Chondrocyte (in vitro differentiated cells): ENCODE measurements at places on chromosomes 3 and 15. TPM values are rescaled to one million over a fixed set of nuclear protein-coding genes. Genes with fewer than 3 reads are reported as not detected.

GRCh38 chr3:13272831-13273603 lies 147.1 kb downstream of the NUP210 start:
- no peak for DNase-seq

DNA sequence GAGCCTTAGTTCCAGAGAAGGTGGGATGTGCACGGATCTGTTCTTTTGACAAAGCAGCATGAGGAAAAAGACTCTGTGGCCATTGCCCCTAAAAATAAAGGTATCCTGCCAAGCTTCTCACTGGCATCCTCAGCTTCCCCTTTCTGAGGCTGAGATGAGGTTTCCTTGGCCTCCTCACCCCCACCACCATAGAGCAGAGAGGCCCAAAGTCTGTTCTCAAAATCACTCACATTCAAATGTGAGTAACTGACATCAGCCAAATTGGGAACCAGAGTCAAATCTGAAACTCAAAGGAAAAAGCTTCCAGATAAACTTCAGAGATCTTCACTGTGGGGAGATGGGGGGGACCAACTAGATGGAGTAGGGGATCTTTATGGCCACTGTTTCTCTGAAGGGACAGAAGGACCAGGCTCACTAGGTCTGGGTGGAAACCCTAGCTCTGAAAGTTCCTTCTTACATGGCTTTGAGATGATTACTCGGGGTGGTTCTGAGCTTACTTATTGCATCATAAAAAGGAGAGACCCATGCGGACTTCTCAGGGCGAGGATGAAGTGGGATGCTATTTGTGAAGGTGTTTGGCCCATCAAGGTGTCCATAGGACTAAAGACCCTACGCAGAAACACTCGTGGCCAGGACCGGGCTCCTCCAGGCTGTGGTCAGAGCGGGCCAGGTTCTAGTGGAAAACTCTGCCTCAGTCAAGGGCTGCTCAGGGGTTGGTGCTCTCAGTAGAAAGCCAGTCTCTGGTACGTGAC lies 61.5 kb upstream of the MEF2A start:
- no peak for DNase-seq

The PPIP5K1 gene
- 30.4 to 39.4 TPM (median 31.6 TPM) in 3 replicates for total RNA-seq

DNA sequence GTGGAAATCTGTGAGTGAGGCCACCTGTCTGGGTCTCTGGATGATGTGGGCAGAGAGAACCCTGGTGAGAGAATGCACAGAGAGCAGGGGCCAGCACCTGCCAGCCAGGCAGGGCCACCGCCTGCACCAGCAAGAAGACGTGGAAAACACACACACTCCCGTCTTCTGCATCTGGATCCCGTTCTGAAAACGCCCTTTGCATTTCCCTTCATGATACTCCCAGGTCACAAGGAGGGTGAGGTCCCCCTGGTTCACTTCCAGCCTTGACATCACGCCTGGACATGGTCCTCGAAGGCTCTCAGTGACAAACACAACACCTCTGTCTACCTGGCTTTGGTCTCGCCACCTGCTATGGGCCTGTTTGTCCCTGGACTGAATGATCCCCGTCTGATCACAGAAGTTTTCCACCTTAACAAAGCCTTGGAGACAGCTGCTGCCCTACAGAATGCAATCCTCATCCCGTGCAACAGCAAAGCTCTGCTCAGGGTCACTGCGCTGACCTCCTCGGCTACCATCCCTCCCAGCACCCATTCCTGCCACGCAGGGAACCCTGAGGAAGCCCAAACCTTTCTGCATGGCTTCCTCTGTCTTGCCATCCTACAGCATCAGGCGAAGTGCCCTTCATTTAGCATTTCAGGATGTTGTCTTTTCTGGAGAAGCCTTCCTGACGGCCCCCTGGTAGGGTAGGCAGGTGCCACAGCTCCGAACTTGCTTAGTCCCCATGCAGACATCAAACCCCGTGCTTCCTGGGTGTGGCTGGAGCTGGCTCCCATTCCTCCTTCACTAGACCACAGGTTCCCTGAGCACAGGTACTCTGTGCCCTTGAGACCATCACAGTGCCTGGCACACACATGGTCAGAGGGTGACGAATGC lies 122.5 kb downstream of the ATP10A start:
- DNase-seq = no peak

DNA sequence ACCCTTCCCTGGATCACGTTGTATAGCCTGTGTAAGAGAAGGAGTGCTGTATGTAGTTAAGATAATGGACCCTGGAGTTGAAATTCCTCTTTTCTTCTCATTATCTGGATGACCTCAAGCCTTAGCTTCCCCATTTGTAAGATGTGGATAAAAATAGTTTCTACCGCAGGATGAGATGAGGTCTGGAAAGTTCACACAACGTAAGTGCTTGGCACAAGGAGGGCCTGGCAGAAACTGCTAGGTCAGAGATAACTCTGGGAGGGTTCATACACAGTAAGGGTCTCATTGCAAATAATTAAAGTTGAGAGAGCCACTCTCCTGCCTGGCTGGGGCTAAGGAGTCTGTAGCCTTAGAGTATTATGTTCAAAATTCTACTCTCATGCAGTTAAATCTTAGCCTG lies 214.4 kb downstream of the LRTM1 start:
- no peak for DNase-seq

The CHRD gene
- 1.4 to 4.7 TPM (median 1.5 TPM) in 3 replicates for total RNA-seq

- DNase-seq = no peak
Measured at GRCh38 chr15:52495125-52495524, 33.6 kb downstream of the MYO5A start.

GRCh38 chr3:9534429-9534828 lies 19.2 kb downstream of the LHFPL4 start:
- DNase-seq = no peak

GRCh38 chr3:42501681-42502428 lies 588 bp upstream of the VIPR1 start:
- peak; percentile 92 for DNase-seq

- no peak for DNase-seq
Measured at GRCh38 chr3:184656829-184657681, 54.8 kb downstream of the MAGEF1 start.

The SLC22A13 gene
- 0.62 to 2.9 TPM (median 0.97 TPM) in 3 replicates for total RNA-seq

The RPL39L gene
- total RNA-seq = 15.8 to 18.9 TPM (median 17.4 TPM) in 3 replicates

- DNase-seq = no peak
Measured at GRCh38 chr3:32794487-32795308, 23.1 kb upstream of the TRIM71 start.

DNA sequence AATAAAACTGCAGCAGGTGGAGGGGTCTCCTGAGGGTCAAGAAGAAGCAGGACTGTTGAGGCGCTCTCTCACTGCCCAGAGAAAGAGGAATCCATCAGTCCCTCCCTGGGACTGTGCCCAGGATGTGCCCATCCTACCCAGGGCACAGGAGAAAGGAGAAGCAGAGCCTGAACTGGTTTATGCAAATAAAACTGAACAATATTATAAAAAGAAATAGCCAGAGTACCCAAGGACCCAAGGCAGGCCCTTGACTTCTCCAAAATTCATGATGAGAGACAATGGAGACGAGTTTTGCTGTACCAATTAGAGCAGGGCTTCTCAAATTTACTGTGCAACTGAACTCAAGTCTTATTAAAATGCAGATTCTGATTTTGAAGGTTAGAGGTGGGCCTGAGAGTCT lies 211.0 kb downstream of the IGSF11 start:
- DNase-seq = no peak

DNA sequence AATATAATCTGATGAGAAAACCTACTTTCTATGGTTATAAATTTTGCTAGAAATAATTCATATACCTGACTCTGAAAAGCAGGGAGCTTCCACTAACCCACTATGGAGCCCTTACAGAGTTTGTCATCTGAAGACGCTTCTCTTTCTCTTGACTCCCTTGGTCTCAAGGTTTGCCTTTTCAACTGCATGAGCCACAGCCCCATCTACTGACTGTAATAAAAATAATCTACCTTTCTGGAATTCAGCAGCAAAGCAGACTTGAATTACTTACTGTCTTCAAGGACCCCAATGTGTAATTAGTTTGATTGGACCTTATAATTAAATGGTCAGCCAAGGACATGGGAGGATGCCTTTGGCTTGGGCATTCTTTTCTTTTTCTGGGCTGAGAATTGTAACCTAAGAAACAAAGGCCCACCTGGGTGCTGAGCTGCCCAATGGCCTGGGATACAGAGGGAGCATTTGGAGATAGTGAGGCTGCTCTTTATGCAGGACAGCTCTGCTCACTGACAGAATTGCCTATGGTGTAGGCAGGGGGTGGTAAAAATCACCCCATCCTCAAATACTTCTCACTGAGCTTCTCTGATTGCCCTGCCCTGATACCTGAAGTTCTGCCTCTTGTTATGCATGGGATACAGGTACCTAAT lies 178.6 kb upstream of the TRIM42 start:
- DNase-seq = no peak

DNA sequence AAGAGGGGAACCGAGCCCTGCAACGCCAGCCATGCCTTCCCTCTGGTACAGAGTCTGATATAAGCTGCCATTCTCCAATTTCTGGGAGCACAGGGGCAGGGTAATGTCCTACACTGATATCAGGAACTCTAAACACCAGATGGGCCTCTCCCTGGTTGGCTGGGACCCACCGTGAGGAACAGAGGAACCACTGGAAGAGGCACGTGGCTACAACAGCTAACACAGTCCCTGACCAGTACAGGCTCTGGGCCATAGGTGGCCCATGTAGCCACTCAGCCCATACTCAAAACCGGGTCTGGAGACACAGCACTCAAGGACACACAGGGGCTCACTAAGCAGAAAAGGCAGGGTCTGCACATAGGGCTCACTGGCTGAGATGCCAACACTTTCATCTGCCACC lies 13.9 kb downstream of the NUP210 start:
- DNase-seq = no peak

DNA sequence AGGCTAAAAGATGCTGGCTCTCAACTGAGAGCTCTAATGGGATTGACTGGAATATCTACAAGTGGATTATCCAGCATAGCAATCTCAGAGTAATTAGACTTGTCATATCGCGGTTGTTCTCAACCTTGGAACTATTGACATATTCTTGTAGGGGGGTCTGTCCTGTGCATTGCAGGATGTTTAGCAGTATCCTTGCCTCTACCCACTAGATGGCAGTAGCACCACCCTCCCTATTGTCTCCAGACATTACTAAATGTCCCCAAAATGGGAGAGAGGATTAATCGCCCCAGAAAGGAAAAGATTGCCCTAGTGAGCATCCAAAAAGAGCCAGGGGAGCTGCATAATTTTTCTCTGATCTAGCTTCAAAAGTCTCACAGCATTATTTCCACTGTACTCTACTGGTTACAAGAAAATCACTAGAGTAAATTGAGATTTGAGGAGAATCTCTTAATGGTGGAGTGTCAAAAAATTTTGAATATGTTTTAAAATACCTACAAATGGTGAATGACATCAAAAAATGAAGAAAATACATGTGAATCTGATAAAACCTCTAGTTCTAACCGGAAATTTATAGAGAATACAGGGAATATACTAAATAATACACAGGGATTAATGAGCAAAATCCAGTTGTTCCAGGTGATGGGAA lies 388.2 kb upstream of the AGTR1 start:
- DNase-seq = no peak

The EXD1 gene
- not detected in 3 replicates for total RNA-seq

GRCh38 chr3:73603762-73604171 lies 21.0 kb downstream of the PDZRN3 start:
- no peak for DNase-seq

The FRMD4B gene
- total RNA-seq = 3.7 to 10.6 TPM (median 4.1 TPM) in 3 replicates

DNA sequence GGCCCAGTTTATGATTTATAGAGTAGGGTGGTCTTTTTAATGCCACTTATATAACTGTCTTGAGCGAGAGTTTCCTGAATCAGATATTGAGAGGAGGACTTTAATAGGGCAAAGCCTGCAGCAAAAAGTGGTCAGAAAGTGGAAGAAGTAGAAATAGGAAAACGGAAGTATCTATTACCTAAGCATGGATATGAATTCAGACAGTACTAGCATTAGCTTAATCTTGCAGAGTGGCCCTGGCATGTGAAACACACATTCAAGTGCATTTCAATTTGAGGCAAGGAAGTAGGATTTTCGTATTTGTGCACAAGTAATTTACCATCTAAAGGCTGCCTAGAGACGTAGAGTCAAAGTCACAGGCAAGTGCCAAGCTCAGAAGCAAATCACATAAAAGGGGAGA lies 622.3 kb downstream of the DIPK2A start:
- no peak for DNase-seq

DNA sequence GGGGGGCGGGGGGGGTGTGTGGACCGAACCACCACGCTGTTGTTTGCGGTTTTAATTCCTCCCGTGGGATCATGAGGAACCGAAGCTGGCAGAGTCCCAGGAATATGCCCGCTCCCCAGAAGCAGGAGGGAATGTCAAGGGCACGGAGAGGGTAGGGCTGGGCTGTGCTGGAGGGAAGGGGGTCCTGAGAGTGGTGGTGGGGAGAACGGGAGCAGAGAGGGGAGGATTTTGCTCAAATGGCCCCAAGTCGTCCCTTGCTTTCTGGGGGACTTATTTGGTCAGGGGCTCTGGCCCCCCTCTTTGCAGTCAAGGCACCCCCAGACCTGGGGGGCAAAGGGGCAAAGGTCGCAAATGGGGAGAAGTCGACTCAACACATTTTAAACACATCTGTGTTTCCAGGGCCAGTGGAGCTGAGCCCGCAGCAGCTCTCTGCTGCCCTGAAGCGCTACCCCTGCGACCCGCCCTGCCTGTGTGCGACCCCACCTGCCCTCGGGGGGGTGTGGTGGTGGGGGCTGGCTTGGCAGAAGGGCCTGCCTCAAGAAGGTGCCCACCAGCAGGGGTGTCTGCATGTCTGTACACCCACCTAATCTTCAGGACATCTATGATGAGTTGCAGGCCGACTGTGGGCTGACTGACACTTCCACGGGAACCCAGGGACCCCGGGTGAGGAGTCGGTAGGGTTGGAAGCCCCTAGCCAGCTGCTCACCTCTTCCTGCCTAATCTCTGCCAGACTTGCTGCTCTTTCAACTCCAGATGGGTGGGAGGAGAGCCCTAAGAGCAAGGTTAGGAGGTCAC lies 602 bp upstream of the ATP2B2 start:
- no peak for DNase-seq

The IL17RD gene
- 5.1 to 6.3 TPM (median 6.1 TPM) in 3 replicates for total RNA-seq

DNA sequence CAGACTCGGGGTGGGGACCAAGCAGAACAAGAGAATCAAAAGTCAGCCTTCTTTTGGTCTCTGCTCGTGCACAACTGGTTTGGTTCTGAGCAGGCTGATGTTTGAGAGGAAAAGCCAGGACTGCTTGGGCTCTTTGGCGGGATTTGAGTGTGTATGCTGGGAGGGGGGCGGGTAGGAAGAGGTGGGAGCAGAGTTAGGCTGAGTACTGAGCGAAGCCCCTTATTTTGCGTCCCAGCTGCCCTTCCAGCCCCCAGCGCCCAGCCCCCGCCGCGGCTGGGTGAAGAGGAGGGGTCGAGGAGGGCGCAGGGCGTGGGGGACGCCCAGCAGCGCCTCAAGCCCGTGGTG lies 153.5 kb upstream of the GOLIM4 start:
- no peak for DNase-seq

The BNC1 gene
- 1.7 to 2.8 TPM (median 2.3 TPM) in 3 replicates for total RNA-seq

The CHST13 gene
- not detected in 3 replicates for total RNA-seq

GRCh38 chr15:80615783-80616391 lies 79.2 kb upstream of the ABHD17C start:
- no peak for DNase-seq

- DNase-seq = no peak
Measured at GRCh38 chr3:195270079-195270816, 711 bp downstream of the XXYLT1 start.

The ARPP21 gene
- 4.1 to 10.6 TPM (median 4.9 TPM) in 3 replicates for total RNA-seq

DNA sequence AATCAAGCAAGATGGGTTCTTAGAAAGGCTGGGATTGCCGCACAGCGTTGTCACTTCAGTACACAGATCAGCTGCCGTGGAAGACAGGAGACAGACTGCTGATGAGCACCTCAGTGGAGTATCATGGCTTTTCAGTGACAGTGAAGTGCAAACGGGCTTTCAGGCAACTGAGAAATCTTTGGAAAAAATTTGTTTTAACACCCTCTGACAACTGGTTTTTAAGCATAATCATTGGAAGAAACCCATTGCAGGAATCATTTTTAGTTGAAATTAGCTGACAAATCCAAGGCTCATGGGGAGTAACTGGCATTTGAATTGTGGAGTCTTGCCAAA lies 418.8 kb downstream of the OTOL1 start:
- DNase-seq = no peak

The GRK7 gene
- total RNA-seq = not detected in 3 replicates

The SAMD7 gene
- not detected in 3 replicates for total RNA-seq
